GM12878 (cell line): ENCODE measurements at places on chromosomes 2 and 18.

DNA sequence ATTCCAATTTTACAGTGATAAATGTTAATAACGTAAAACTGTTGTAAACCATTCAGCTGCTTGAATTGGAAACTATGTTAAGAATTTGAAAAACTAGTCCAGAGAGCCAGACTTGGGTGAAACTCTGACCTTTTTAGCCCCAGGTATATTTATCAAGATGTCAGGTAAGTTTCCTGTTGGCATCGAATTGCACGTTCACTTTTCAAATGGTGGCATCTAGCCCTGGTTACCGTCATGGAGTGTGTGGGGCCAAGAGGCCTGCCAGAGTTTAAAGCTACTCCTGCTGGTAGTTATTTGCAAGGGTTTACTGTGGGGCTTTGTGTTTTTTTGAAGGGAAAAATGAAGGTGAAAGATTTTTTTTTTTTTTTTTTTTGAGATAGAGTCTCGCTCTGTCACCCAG, 109.9 kb downstream of the WDSUB1 start:
- no peaks in the 10 kb centered on the region for H3K4me1 ChIP-seq
- H3K36me3 ChIP-seq = no peaks in the 10 kb centered on the region
- H3K4me3 ChIP-seq = no peak overlapping the region
- H3K27ac ChIP-seq = no peak overlapping the region
- DNase-seq = no peak

DNA sequence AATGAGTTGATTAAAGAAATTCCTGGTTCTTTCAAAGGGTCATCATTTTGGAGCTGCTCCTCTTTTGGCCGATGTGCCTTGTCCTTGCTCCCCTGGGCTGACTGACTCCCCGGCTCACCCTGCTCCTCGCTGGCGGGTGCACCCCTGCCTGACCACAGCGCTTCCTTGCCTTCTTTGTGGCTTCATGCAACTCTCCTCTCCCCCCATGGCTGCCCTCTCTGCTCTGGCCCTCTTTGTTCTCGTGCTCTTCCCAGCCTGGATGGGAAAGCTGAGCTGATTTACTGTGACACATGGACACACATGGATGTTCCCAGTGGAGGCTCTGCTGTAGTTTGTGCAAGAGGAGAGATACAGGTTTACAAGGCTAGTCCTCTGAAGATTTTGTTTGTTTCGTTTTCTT, 234.6 kb downstream of the HAUS1 start:
- no peak overlapping the region for H3K27ac ChIP-seq
- H3K36me3 ChIP-seq = no peaks in the 10 kb centered on the region
- H3K4me3 ChIP-seq = no peak overlapping the region
- no peaks in the 10 kb centered on the region; the same call in 1 of the 2 replicates for H3K27me3 ChIP-seq
- H3K4me1 ChIP-seq = peaks cover 6% of the 10 kb centered on the region

GRCh38 chr2:110828330-110828729, 96.0 kb downstream of the ACOXL start:
- no peaks in the 10 kb centered on the region for H3K27me3 ChIP-seq
- no peak overlapping the region for H3K4me3 ChIP-seq
- peaks cover 2% of the 10 kb centered on the region; the same call in 1 of the 2 replicates for H3K4me1 ChIP-seq

DNA sequence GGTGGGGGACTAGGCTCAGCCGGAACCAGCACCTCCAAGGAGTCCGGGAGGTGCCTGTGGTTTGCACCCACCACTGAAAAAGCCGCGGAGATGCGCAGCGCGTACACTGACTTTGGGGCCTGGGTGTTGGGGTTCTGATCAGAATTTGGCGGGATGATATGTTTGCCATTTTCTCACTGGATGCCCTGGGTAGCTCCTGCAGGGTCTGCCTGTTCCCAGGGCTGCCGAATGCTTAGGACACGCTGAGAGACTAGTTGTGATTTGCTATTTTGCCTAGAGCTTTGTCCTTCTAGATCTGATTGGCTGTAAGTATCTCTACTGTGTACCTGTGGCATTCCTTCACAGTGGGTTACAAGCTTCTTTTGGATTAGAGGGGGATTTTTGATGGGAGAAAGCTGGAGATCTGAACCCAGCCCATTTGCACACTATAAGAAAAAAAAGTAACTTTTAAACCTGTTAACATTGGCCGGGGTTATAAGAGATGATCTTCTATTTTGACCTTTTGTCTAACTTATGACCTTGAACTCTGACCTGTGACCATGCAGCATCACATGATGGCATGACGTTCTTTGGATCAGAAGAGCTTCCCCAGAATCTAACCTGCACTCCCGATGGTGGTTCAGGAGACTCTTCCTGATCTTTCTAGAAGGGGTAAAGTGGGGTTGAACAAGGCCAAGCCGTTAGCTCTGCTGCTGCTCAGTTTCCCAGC, 1.6 kb downstream of the KCNE4 start:
- no peak for DNase-seq
- H3K27me3 ChIP-seq = no peaks in the 10 kb centered on the region
- no peak overlapping the region for H3K4me3 ChIP-seq
- no peaks in the 10 kb centered on the region for H3K4me1 ChIP-seq

DNA sequence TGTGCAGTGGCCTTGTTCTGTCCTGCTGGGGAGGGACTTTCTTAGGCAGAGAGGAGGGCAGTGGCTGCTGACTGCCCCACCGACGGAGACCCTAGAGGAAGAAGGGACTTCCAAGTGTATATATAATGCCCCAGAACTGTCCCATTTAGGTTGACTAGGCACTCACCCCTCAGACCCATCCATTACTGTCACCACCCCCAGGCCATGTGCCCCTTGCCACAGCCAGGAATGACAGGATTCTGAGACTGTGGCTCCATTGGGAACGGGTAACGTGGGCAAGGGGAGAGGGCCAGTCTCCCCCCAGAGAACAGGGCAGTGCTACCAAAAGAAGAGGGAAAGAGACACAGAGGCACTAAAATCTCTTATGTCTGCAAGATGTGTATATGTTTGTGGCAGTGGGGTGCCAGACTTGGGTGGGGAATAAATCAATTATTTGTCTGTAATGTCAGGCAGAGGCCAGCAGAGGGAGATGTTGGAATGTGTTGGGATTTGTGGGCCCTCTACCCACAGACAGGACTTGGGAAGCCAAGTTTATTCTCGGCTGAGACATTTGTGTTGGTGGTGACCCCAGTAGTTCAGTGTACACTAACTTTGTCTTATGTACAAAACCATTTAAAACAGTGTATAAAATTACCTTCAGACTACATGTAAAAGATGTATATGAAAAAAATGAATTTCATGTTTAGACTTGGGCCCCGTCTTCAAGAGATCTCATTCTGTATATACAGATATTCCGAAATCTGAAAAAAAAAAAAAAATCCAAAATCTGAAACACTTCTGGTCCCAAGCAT, 24.0 kb upstream of the TMEM37 start:
- no peaks in the 10 kb centered on the region for H3K4me1 ChIP-seq
- H3K27me3 ChIP-seq = no peaks in the 10 kb centered on the region
- H3K36me3 ChIP-seq = no peaks in the 10 kb centered on the region
- H3K27ac ChIP-seq = no peak overlapping the region

DNA sequence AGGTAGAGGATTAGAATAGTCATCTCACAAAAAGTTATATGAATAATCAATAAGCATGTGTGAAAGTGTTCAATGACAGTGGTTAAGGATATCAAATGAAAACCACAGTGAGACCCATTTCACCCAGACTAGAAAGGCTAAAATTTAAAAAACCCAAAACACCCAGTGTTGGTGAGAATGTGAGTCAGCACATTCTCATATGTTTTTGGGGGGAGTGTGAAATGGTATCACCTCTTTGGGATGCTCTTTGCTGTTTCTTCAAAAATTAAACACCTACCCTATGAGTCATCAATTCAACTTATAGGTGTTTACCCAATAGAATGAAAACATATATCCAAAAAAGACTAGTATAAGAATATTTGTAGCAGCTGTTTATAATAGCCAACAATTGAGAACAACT, 69.8 kb downstream of the MAP3K20 start:
- no peak for DNase-seq
- H3K4me3 ChIP-seq = no peak overlapping the region

GRCh38 chr18:77063260-77063659, 69.3 kb downstream of the MBP start:
- H3K36me3 ChIP-seq = peaks cover 6% of the 10 kb centered on the region
- peak; percentile 69 for DNase-seq
- H3K4me3 ChIP-seq = peak overlapping the region; percentile 26; the same call in 1 of the 2 replicates
- H3K4me1 ChIP-seq = peaks cover 69% of the 10 kb centered on the region
- H3K27ac ChIP-seq = peak overlapping the region; percentile 97

GRCh38 chr2:96065381-96065930, 30.7 kb upstream of the GPAT2 start:
- no peaks in the 10 kb centered on the region for H3K4me1 ChIP-seq
- no peak overlapping the region for H3K4me3 ChIP-seq
- no peaks in the 10 kb centered on the region for H3K27me3 ChIP-seq
- DNase-seq = no peak
- no peak overlapping the region for H3K27ac ChIP-seq
- H3K36me3 ChIP-seq = no peaks in the 10 kb centered on the region

- H3K4me3 ChIP-seq = no peak overlapping the region
- DNase-seq = no peak
- H3K27me3 ChIP-seq = no peaks in the 10 kb centered on the region
- peaks cover 55% of the 10 kb centered on the region for H3K4me1 ChIP-seq
- no peak overlapping the region for H3K27ac ChIP-seq
Measured at GRCh38 chr2:69771461-69771860, 29.5 kb downstream of the ANXA4 start.

GRCh38 chr2:55781542-55781941, 87.9 kb upstream of the PNPT1 start:
- no peaks in the 10 kb centered on the region for H3K36me3 ChIP-seq
- no peaks in the 10 kb centered on the region for H3K4me1 ChIP-seq
- no peak for DNase-seq

GRCh38 chr2:43088143-43089073, 138.0 kb downstream of the ZFP36L2 start:
- DNase-seq = no peak
- no peak overlapping the region for H3K4me3 ChIP-seq
- no peaks in the 10 kb centered on the region for H3K4me1 ChIP-seq
- H3K27me3 ChIP-seq = no peaks in the 10 kb centered on the region
- no peaks in the 10 kb centered on the region for H3K36me3 ChIP-seq

DNA sequence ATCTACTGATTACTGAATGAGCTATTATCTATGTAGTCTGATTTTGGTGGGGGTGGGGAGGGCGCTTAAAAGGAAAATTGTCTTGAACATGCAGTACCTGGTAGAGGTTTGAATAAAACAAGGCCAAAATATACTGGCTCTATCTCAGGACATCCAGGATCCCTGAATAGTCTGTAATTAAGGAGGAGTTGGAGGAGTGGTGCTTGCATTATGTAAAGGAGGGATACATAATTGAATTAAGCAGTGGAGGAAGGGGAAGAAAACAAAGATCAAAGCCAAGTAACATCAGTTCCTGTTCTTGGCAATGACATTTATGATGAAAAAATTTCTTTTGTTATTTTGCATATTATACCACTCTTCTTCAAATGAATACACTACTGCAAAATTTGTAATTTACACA, 539.4 kb upstream of the ZEB2 start:
- H3K27ac ChIP-seq = no peak overlapping the region
- H3K36me3 ChIP-seq = no peaks in the 10 kb centered on the region
- H3K4me3 ChIP-seq = no peak overlapping the region
- H3K27me3 ChIP-seq = no peaks in the 10 kb centered on the region
- no peaks in the 10 kb centered on the region for H3K4me1 ChIP-seq

DNA sequence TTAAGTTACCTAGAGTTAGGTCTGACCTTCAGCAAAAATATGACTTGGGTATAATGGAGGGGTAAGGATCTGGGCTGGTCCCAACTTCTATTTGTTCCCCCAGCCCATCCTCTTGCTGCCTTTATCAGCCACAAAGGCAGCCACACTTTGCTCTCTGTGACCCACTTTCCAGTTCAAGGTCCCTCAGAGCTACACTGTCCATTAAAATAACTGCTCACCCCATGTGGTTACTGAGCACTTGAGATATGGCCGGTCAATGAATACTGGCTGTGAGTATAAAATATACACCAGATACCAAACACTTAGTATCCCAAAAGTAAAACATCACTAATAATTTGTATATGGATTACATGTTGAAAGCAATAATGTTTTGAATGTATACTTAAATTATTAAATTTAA, 67.2 kb downstream of the EPHA4 start:
- H3K4me3 ChIP-seq = no peak overlapping the region
- no peaks in the 10 kb centered on the region for H3K36me3 ChIP-seq
- no peak overlapping the region for H3K27ac ChIP-seq
- H3K27me3 ChIP-seq = no peaks in the 10 kb centered on the region; the same call in 1 of the 2 replicates
- H3K4me1 ChIP-seq = no peaks in the 10 kb centered on the region
- DNase-seq = no peak

GRCh38 chr2:172380436-172381274, 46.7 kb upstream of the ITGA6 start:
- no peak for DNase-seq
- peaks cover 1% of the 10 kb centered on the region for H3K27me3 ChIP-seq
- H3K36me3 ChIP-seq = no peaks in the 10 kb centered on the region
- no peak overlapping the region for H3K27ac ChIP-seq
- H3K4me1 ChIP-seq = no peaks in the 10 kb centered on the region

GRCh38 chr18:45751766-45752165, 27.8 kb downstream of the SLC14A1 start:
- H3K27ac ChIP-seq = no peak overlapping the region
- no peaks in the 10 kb centered on the region for H3K27me3 ChIP-seq

DNA sequence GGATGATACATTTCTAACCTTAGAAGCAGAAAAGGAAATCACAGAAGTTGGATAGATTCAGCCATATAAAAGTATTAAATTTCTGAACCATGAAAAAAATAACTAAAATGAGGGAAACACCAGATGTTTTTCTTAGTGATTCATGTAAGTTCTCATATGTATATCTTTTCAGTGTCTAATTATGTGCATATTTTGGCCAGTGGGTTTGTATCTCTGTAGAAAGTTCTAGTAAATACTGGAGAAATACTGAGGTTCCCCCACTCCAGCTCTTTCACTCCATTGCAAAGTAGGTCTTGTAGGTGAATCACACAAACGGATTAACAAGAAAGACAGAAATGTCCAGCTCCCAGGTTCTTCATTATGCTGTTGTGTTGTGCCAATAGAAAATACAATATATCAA, 222.3 kb downstream of the NEDD4L start:
- H3K27ac ChIP-seq = no peak overlapping the region
- H3K27me3 ChIP-seq = no peaks in the 10 kb centered on the region
- no peak overlapping the region for H3K4me3 ChIP-seq
- H3K36me3 ChIP-seq = no peaks in the 10 kb centered on the region
- no peak for DNase-seq

- no peak overlapping the region for H3K27ac ChIP-seq
- no peaks in the 10 kb centered on the region for H3K27me3 ChIP-seq
- H3K4me3 ChIP-seq = no peak overlapping the region
- no peaks in the 10 kb centered on the region for H3K36me3 ChIP-seq
- no peaks in the 10 kb centered on the region for H3K4me1 ChIP-seq
- DNase-seq = no peak
Measured at GRCh38 chr2:240390091-240391073, 45.1 kb upstream of the GPC1 start.

- H3K4me1 ChIP-seq = no peaks in the 10 kb centered on the region
- H3K4me3 ChIP-seq = no peak overlapping the region
- no peak for DNase-seq
- H3K36me3 ChIP-seq = no peaks in the 10 kb centered on the region
- H3K27ac ChIP-seq = no peak overlapping the region
- H3K27me3 ChIP-seq = no peaks in the 10 kb centered on the region
Measured at GRCh38 chr2:62547854-62548253, 41.9 kb upstream of the TMEM17 start.
